ENCODE measurements at places on chromosomes 12 and 14.

DNA sequence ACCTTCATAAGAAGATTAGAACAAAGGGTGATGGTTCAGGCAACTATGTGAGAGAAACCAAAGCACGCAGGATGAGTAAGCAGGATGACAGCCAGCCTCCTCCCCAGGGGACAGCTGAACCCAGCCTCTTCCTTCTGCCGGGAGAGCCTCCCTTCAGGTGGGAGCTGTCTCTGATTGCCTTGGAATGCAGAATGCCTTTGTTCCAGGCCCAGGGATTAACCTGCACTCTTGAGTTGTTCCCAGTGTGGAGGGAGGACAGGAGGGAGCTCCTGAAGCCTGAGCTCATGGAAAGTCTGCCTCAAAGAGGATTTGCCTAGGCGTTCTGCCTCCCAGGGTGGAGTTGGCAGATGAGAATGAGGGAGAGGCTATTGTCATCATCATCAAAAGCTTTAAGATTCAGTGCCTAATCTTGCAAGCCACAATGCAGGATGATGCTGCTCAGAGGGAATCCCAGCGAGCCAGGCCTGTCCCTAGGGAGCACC is 3.6 kb upstream of the KRT6A start:
- no peak for DNase-seq

DNA sequence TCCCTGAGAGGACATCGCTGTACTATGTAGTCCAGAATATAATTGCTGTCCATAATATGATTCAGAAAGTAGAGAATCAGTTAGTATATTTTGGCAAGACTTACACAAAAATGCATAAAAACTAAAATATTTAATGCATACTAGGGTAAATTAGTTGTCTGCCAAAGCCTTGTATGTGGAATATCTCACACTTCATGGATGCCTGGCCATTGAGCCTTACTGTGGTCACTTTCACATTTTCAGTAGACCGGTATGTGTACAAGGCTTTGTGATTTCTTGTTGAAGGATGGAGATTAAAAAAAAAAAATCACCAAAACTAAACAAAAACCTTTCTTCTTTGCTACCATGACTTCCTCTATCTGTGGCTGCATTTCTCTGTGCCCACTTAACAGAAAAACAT is 197.3 kb upstream of the DDHD1 start:
- no peak for DNase-seq

GRCh38 chr14:102810523-102810922 is 33.3 kb downstream of the TRAF3 start:
- DNase-seq = no peak

DNA sequence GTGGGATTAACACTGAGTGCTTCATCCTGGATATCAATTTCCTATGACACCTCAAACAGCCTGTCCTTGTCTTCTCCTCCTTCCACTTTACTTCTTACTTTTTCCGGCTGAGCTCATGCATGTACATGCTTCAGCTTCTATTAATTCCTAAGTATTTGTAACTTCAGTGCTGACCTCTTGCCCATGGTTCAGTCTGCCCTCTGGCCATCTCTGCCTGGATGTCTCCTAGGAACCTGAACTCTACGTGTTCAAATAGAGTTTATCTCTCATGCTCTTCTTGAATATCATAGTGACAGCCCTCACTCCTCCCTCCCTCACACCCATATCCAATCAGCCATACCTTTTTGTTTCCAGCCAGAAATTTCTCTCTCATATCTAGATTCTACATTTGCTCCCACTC is 141.6 kb downstream of the ATP23 start:
- no peak for DNase-seq

GRCh38 chr12:5220835-5221234 is 177.2 kb downstream of the KCNA5 start:
- no peak for DNase-seq

DNA sequence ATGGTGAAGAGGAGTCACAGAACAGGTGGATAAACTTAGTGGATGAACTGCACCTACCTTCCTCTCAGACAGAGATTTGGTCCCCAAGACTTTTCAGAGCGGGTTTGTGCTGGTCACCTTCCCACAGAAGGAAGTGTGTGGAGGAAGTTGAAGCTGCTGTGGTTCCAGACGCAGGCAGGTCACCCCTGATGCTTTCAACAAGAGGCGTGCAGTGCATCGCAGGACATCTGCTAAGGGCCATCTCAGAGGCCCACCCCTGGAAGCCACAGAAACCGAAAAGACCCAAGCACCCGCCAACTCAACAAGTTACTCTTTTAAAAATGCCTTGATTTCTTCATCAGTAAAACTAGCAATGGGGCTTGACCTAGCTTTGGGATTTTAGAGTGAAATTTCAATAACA is 1.0 kb upstream of the GPX2 start:
- no peak for DNase-seq
